ENCODE measurements at places on chromosomes 4 and X. TPM values are rescaled to one million over a fixed set of nuclear protein-coding genes. Genes with fewer than 3 reads are reported as not detected.

DNA sequence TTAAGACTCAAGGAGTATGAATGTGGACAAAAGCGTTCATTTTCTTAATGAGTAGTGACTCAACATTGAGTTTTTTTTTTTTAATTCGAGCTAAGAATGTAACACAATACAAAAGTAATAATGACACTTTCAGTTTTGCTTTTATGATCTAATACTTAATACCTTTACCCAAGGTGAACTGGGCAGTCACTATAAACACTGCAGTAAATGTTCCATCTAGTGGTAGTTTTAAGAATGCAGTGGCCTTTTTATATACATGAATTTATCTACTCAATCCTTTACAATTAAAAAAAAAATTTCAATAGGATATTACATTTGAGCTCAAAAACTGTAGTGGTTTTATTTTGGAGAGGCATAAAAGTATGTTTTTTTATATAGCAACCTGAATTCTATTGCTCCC lies 33.9 kb downstream of the PDK3 start:
- no peak for DNase-seq

- no peak for DNase-seq
These were observed 207.1 kb downstream of the PPP3CA start for GRCh38 chr4:101140228-101140627.

GRCh38 chr4:11471618-11472017 lies 42.9 kb upstream of the HS3ST1 start:
- DNase-seq, result peak; percentile 59

DNA sequence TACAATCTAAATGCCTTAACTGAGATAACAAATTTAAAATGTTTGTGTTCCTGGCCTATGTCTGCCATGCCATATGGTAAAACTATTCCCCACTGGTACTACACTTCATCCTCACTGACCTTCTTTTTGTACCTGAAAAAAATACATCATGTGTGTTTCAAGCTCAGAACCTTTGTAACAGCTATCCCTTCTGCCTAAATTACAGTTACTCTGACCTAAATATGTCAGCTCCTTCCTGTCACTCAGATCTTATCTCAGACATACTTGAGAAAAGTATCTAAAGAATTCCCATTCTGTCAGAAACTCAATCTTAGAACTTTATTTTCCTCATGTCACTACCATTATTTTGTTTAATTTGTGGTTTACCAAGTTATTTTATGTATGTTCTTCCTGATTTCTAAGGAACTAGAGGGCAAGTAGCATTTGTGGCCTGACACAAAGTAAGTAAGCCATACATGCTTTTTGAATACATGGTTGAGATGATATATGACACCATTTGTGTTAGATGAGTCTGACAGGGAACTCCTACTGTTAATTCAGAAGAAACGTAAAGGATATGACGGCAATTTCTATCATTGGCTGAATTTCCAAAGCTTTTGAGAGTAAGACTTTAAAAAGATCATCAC lies 456.5 kb upstream of the NDST3 start:
- DNase-seq, result no peak

DNA sequence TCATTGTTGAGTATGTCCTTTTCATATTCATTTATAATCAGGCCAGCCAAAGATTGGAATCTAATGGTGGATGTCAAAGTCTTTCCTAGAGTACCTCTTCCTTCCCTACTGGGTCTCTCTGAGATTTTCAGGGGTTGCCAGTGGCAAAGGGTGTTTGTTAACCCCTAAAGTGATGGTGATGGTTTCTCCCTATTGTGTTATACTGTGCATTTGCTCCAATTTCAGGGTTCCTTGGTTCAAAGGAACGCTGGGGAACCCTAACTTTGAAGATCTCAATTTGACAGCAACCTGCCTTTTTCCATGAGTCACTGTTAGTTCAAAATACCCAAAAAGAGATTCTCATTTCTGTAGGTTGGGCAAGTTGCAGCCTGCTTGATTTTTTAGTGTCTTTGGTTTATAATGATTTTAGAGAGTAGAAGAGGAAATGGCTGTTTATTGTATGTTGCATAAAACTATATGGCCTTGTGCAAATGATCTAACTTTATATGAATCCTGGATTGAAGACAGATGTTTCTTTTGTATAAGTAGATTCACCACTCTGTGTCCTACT lies 23.0 kb downstream of the GAB1 start:
- DNase-seq, result no peak

DNA sequence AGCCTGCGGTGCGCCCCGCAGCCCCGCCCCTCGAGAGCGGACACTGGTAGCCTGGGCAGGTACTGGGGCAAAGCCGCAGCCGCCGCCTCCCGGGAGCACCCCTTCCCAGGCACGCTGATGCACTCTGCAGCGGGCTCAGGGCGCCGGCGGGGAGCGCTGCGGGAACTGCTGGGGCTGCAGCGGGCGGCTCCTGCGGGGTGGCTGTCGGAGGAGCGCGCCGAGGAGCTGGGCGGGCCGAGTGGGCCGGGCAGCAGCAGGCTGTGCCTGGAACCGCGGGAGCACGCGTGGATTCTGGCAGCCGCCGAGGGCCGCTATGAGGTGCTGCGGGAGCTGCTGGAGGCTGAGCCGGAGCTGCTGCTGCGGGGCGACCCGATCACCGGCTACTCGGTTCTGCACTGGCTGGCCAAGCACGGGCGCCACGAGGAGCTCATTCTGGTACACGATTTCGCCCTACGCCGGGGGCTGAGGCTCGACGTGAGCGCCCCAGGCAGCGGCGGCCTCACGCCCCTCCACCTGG lies 401 bp downstream of the SOWAHD start:
- DNase-seq, result peak; percentile 21

GRCh38 chrX:105101378-105101777 lies 119.1 kb downstream of the TEX13A start:
- no peak for DNase-seq

- DNase-seq, result no peak
These were observed 48.9 kb upstream of the MTNR1A start for GRCh38 chr4:186604124-186604807.

The BRS3 gene
- not detected for total RNA-seq

The FGF5 gene
- not detected for total RNA-seq

The EPGN gene
- total RNA-seq, result not detected

The CRLF2 gene
- total RNA-seq, result 5.6 TPM

The SPIN3 gene
- 11.5 TPM for total RNA-seq

The LCORL gene
- 12.8 TPM for total RNA-seq

Measured in activated T-helper 2 cell treated with anti-CD3 and anti-CD28 coated beads, Interferon-gamma antibody, Interleukin-2, Interleukin-4, amounts not matched to agents 10 μg/mL and 5 μg/mL and 100 μg/mL, durations not matched to agents 14 hours and 24 hours and 36 hours (primary cell).